ENCODE measurements at places on chromosomes 11 and 22.
A peak's percentile ranks its signal among the peaks of the same experiment; 100 is the strongest.

DNA sequence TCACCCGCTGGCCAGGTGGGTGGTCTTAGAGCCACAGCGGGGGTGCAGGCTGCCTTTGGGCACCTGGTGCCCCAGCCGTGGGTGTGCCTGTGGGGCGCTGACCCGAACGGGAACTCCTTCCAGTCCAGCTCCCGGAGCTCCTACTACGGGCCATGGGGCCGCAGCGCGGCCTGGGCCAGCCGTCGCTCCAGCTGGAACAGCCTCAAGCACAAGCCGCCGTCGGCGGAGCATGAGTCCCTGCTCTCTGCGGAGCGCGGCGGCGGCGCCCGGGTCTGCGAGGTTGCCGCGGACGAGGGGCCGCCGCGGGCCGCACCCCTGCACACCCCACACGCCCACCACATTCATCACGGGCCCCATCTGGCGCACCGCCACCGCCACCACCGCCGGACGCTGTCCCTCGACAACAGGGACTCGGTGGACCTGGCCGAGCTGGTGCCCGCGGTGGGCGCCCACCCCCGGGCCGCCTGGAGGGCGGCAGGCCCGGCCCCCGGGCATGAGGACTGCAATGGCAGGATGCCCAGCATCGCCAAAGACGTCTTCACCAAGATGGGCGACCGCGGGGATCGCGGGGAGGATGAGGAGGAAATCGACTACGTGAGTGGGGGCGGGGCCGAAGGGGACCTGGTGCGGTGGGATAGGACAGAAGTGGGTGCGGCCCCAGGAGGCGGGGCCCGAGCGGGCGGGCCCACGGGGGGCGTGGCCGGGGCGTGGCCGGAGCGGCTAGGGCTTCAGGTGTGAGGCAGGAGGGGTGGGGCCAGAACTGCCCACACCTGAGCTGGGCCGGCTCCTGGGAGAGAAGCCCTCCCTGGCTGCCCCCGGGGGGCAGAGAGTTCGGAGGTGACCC, 91.5 kb downstream of the CACNA1I start:
- DNase-seq, result peak; percentile 78

DNA sequence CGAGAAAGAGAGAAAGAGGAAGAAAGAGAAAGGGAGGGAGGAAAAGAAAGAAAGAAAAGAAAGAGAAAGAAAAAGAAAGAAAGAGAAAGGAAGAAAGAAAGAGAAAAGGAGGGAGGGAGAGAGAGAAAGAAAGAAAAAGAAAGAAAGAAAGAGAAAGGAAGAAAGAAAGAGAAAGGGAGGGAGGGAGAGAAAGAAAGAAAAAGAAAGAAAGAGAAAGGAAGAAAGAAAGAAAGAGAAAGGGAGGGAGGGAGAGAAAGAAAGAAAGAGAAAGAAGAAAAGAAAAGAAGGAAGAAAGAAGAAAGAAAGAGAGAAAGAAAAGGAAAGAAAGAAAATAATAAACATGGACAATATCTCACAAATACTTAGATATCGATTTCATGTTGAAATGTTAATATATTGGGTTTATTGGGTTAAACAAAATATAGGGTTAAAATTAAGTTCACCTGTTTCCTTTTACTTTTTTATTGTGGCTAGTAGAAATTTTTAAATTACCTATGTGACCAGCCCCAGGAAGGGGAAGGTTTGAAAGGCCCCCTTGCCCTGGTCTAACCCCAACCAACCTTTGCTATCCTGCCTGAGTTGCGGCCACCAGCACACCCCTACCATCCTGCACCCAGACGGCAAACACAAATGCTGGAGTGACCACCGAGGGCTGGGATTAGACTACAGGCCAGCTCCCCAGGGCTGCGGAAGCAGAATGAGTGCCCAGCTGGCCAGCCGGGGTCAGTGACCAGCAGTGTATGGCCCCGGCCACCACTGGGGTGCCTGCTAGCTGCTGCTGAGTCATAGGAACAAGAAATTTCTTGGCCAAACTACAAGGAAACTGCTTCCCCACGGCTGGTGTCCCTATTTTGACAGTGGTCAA, 81.0 kb upstream of the FGF3 start:
- no peak for DNase-seq

DNA sequence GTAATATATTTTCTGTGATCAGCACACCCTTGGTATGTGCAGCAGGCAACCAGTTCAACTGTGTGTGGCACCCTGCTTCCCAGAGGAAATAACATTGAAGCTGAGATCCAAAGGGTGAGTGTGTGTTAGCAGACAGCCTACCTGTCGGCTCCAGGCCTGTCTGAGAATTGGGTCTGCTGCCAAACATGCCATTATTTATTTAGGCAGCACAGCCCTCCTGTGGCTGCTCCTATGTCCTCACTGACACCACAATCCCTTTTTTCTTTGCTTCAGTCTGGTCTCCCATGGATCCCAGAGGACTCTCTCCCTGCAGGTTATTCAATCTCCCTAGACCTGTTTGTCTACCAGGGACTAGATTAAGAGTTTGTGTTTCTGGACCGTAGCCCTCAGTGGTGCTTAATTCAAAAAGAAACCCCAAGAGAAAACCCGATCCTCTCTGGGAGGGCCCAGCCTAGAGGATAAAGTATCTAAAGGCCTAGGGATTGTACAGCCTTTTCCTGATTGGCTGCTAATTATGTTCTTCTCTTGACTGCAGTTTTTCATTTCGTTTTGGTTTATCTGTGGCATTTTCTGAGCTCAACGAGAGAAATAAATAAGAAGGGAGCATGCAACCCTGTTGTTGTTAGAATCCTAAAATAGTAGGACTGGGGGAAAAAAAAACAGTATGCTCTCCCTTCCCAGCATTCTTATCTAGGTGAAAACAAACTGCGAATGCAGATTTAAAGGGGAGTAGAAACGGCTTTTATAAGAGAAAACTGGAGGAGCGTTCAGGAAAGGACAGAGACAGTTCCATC, 24.1 kb downstream of the KCNE3 start:
- DNase-seq, result no peak

DNA sequence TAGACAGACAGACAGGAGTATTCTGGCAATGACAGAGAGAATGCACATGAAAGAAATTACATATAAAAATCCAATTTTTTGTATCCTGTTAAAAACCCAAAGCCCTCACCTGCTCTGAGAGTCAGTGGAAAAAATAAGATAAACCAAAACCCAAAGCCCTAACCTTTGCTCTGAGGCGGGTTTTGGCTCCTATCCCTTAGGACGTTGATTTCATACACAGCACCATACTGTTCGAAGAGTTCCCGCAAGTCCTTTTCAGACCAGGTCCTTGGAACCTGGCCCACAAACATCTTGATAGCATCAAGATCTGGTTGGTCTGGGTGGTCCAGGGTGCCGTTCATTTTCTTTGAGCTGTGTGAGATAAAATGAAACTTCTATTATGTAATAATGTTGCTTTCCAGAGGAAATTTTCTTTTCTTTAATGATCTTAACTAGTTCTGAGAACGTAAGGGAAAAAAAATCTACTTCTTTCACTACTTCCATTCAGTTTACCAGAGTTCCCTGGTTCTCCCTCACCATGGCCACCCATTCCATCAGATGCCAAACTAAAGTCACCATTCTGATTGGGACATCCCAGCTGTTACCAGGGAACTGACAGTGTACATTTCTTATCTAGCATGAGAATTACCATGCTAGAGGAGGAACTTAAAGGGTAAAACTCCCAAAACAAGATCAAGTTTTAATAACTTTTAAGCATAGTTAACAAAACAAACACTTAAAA, 39.9 kb upstream of the RAPSN start:
- DNase-seq, result no peak

DNA sequence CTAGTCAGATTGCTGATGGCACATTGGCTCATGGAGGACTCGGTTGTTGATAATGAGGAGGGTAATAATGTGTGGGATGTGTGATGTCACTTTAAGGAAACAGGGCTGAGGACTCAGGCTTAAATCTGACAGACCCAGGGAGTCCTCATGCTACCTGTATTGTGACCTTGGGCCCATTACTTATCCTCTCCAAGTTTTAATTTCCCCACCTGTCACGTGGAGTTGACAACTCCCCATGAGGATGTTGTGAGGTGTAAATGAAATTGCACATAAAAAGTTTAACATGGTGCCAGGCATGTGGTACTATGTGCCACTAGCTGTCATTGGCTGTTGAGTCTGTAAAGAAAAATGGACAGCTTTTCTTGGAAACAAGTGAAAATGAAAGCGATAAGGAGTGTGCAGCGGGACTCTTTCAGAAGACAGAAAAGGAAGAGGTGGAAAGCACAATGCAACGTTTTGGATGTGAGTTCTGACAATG, 15.3 kb downstream of the IL10RA start:
- DNase-seq, result no peak

DNA sequence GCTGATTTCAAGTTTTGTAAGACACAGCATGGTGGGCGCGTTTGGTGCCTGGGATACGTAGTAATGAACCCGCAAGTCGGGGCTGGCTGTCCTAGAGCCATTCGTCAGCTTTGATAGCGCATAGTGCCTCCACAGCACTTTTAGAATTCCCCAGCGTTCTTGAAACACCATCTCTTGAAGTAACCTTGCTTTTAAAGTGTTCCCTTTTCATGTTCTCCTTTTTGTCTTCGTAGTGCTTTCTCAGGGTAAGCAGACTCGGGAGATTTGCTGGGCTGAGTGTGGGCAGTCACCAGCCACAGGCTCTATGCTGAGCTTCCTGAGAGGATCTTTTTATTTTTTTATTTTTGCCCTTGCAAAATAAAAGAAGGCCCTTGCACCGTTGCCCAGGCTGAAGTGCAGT, 39.6 kb upstream of the CTTN start:
- DNase-seq, result no peak

DNA sequence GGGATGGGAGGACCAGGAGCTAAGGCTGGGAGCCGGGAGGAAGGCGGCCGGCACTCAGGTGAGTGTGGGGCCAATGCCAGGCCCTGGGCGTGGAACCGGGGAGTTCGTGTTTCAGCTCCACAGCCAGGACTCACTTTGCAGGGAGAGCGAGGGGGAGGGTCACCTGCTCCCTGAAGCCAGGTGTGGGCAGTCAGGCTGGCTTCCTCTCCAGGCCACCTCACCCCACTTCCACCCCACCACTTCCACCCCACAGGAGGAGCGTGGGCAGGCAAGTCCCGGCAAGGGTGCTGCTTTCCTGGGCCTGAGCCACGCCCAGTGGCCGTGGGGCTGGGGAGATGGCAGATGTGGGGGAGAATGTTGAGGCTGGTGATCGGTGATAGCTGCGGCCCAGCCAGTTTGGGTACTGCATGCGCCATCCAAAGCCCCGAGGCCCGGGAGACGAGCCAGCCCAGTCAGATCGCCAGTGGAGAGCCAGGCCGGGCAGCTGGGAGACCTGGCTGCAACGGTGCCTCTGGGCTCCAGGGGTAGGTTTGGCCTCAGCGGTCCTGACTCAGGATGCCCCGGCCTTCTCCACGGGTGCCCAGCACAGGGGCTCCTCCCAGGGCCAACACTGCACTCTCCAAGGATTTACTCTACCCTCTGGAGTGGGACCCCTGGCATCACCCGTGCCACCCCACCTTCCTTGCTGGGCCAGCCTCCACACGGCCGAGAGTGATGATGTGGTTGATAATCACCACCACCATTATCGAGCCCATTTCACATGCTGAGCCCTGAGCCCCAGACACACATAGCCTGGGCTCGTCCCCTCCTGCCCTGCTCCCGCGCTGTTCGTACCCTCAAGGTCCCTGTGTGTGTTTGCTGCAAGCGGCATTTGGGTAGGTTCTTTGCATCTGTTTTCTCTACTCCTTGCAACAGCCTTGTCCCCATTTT, 93.8 kb downstream of the WNT7B start:
- DNase-seq, result no peak

GRCh38 chr11:61777234-61778090, 14.9 kb downstream of the TMEM258 start:
- DNase-seq, result peak; percentile 58

DNA sequence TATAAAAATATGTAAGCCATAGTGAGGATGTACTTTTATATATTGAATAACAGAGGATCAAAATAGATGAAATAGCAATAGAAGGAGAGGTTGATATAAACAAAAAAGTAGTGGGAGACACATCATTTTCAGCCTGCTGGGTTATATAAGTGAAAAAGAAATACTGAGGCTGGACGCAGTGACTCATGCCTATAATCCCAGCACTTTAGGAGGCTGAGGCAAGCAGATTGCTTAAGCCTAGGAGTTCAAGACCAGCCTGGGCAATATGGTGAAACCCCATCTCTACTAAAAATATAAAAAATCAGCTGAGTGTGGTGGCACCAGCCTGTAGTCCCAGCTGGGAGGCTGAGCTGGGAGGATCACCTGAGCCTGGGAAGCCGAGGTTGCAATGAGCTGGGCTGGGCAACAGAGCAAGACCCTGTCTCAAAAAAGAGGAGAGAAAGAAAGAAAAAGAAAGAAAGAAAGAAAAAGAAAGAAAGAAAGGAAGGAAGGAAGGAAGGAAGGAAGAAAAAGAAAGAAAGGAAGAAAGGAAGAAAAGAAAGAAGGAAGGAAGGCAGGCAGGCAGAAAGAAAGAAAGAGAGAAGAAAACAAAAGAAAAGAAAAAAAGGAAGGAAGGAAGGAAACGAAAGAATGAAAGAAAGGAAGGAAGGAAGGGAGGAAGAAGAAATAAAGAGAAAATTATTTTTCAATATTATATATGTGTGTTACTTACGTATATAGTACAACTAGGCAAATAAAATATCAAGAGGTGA, 7.0 kb upstream of the P2RY2 start:
- no peak for DNase-seq

Data from CD8-positive, alpha-beta memory T cell (primary cell).